Activated T-cell treated with anti-CD3 and anti-CD28 coated beads for 24 hours (primary cell): ENCODE measurements at places on chromosomes 3 and 15.

DNA sequence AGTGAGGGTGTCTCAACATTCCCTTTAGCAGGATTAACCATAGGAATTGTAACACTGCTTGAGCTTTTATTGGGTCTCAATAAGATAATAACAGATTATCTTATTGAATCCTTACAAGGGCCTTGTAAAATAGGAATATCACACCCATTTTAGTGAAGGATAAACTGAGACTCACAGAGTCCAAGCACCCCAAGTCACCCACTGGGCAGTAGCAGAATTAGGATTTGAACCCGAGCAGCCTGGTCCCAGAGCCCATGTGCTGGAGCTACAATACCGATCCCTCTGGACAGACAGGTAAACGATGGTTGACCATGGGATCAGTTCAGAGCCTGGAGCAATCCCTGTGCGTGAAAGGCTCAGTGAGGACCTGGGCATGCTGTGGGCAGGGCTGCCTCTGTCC is 56.3 kb upstream of the MRPS22 start:
- DNase-seq = no peak

DNA sequence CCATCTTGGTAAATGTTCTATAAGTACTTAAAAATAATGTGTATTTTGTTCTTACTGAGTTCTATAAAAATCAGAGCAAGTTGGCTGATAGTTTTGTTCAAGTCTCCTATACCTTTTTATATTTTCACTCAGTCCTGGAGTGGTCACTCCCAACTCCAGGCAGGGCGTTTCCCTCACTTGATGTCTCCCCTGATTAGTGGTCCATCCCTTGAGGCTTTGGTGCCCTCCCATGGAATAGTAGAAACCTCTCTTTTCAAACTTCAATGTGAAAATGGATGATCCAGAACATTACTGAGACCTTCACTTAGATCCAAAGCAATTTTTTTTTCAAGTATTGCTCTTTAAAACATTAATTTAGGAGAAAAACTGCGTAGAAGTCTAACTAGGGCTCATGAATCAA is 25.0 kb upstream of the SCN10A start:
- no peak for DNase-seq

DNA sequence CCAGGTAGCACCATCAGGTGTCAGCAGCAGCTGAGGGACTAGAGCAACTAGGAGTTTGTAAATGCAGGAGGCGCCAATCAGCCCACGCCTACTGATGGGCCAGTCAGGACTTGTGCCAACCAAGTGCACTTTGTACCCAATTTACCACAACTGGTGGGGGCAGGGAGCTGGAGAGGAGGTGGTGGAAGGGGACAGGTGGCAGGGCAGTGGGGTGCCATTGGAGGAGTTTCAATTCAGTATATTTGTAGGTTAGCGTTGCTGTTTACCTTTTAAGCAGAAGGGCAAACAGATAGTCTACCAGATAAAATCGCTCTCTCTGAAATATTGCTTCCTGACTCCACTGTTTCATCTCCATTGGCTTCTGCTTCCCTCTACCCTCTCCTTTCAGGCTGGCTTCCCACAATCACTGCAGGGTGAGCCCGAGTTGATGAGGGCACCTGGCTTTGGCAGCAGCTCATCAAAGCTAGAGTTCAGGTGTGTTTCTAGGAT is 75.7 kb downstream of the TRIM69 start:
- no peak for DNase-seq

GRCh38 chr3:127462111-127462655 is 128.3 kb downstream of the TPRA1 start:
- no peak for DNase-seq

- DNase-seq = no peak
Observed at GRCh38 chr3:155852341-155852740, 1.9 kb downstream of the SLC33A1 start.

GRCh38 chr15:74468341-74469032 is 7.5 kb upstream of the UBL7 start:
- DNase-seq = no peak

DNA sequence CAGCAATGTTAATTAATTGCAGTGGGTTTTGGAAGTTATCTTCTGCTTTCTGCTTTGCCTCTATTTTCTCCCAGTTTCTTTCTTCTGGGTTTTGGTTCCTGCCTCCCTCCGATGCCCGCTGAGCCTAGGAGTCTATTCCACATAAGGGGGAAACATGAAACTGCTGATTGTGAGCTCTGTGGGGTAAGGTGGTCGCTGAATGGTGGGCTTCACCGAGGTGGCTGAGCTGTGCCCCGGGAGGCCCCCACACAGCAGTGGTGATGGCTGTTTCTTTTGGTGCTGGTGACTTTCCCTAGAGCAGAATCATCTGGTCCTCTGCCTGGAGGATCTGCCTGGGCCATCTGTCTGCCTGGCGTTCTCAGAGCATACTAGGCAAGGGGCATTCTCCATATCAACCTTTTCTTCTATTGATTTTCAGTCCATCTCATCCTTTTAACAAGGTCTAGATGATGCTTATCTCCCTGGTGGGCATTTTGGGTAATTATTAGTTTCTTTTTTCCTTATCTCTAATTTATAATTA is 68.8 kb upstream of the ATP2B2 start:
- no peak for DNase-seq

GRCh38 chr3:151356794-151357462 is 27.6 kb upstream of the P2RY13 start:
- DNase-seq = no peak

DNA sequence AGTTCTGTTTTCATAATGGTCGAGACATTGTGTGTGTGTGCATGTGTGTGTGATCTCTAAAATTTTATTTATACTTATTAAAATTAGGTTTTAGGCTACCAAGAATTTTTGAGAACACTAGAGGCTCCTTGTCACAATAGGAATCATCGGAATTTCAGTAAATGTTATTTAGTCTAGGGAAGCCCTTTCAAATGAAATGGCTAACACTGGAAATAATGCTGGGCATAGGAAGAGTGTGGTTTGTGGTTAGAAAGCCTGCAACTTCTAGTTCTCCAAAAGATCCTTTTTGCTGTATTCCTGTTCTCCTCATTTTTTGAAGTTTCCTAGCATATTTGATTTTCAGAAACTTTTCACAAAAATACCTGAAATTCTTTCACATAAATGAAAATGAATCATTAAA is 92.5 kb upstream of the MBNL1 start:
- no peak for DNase-seq
